Activated CD8-positive, alpha-beta memory T cell treated with anti-CD3 and anti-CD28 coated beads for 48 hours (primary cell): ENCODE measurements at places on chromosomes 16 and 17.

DNA sequence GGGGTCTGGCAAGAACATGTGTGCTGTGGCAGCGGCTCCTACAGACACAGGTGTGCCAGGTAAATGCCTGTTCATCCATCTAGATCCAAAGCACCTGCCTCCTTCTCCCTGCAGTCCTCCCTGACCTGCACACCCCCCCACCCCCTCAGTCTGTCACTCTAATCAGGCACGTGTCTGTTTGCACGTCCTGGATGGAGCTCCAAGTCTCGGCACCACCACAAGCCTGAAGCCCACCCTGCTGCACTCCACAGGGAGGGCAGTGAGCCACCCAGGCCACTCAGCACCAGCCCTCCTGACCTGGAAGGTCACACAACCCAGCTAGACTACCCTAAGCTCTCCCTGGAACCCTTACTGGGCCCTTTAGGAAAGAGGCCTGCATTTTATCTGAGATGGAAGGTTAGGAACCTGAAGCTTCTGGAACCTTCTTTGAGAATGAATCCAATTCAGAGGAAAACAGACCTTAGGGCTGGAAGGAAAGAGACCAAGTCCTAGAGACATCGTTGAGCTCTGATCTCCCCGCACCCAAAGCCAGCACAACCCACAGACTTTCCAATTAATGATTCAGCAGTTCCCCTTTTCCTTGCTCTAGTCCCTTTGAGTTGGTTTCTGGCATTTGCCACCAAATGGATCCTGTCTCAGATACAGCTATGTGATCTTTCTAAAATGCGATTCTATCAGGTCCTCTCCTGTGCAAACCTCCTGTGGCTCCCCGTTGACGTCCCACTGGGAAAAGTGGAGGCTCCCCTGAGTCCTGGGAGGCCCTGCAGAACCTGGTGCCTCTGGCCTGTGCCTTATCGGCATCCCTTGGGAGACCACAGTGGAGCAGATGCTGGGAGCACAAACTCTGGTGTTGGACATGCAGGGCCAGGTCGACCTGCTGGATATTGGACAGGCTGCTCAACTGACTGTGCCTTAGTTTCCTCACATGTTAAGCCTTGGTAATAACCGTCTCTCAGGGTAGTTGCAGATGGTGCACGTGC is 67.9 kb downstream of the PRMT7 start:
- DNase-seq: no peak

DNA sequence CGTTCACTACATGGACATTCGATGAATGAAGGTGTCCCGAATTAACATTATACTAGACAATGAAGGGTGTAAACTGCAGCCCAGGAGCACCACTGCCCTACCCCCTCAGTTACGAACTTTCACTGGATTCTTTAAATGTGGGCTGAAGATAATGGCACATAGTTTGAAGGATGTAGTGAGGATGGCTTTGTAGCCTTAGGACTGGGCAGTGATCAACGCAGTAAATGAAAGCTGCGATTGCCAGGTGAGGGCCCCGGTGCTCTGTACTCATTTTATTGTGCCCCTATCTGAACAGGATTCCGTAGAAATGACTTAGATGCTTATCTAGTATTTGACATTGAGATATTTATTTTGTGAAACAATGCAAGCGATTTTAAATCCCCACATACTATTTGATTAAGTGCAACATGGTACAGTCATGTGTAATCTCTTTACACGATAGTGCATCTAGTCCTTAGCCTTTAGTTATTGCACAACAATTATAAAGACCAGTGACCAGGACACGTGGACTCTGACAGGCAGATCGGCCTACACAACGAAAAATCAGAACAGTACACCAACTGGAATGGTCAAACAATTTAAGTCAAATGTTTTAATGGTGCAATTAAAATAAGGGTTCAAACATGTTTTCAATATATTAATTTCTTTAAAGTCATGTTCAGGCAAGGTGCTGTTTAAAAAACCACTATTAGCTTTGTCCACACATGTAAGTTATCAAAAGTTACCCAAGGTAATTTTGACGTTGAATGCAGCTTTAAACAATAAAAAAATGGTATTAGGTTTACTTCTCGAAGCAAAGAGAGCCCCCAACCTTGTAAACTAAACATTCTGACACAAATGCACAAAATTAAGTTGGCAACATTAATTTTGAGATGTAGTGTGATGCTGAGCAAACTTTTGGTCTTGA is 17.4 kb upstream of the ERN1 start:
- DNase-seq: no peak

DNA sequence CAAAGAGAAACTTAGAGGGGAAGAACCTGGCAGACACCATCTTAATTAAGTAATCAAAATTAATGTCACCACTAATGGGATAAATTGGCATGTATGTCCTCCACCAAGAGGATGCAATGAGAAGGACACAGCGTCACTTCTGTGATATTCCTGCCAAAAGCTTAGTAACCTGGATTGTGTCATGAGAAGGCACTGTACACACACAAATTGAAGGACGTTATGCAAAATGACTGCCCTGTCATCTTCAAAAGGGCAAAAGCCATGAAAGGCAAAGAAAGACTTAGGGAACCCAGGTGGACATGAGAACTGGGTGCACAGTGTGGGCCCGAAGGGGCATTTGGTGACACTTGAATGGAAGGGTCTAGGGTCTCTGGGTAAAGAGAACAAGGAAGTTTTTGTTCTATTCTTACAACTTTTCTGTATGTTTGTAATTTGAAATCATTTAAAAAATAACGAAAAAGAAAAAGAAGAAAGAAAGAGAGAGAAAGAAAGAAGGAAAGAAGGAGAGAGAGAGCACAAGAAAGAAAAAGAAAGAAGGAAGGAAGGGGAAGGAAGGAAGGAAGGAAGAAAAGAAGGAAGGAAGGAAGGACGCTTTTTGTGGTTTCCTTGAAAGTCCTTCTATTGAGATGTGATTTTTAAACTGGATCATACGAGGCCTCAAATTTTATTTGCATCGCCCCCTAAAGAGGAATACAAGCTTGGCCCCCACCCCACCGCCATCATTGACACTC is 4.0 kb upstream of the APOH start:
- no peak for DNase-seq

DNA sequence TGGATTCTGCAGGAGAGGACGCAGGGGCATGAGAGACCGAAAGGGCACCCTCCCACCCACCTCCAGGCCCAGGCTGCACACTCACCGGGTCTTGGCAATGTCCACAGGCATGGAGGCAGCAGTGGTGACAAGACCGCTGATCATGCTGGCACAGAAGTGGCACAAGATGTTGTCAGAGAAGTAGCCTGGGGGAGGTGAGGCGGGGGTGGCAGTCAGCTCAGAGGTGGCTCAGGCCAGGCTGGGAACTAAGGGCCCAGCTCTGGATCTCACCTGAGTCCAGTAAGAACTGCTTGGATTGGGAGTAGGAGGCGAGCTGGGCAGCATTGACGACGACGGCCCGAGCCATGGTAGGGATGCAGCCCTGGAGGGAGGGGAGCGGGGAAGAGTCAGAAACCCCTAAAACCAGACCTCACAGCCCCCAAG is 1.8 kb downstream of the SLC25A11 start:
- no peak for DNase-seq

DNA sequence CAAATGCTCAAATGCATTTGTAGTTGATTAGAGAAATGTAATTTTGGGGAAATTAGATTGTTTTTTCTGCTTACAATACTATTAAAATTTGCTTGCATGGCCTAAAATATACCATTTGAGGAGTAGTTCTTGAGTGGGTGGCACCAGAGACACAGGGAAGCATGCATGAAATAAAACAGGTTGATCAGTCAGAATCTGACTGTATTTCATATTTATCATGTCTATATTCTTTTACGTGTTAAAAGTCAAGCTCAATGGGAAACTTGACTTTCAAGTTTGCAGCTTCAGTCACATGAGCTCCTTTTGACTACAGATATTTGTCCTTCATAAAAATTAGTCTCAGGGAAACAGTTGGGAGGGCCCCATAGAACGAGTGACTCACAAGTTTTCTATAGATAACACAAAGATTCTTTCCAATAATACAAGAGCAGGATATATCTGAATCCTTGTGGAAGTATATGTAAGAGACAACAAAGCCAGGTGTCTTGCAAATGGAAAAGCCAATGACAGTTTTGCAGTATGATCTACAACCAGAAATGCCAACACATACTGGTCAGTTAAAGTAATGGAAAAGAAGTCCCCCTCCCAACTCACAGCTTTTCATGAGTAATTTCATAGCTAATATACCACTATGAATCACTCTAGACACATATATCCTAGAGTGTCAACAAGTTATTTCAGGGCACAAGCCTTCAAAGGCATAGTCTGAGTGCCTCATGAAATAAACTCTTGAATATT is 42.2 kb upstream of the CORO6 start:
- DNase-seq: no peak

- no peak for DNase-seq
These were observed 2.0 kb downstream of the TUBD1 start for GRCh38 chr17:59890720-59891119.

DNA sequence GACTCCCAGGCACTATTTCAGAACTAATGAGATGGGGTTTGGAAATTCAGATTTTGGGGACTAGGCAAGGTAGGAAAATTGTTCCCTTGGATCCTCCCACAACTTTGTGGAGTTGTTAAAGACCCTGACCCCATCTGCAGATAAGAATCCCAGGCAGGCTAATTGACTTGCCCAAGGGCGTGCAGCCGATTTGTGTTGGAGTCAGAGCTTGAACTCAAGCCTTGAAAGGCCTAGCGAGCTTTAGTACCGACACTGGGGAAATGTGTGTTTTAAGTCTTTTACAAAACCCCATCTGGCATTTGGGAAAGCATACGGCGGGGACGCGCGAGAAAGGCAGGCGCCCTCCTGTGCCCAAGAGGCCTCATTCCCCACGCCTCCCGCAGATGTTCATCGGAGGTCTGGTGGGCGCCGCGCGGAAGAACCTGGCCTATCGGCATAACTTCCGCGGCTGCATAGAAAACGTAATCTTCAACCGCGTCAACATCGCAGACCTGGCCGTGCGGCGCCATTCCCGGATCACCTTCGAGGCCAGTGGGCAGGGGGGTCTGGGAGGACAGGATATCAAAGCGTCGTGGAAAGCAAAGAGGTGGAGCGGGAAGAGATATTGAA is 4.3 kb downstream of the CNTNAP1 start:
- DNase-seq: no peak

- peak; percentile 44 for DNase-seq
These were observed 707 bp downstream of the NUFIP2 start for GRCh38 chr17:29292992-29293889.

- no peak for DNase-seq
These were observed 8.8 kb upstream of the ZNF263 start for GRCh38 chr16:3274490-3274889.

DNA sequence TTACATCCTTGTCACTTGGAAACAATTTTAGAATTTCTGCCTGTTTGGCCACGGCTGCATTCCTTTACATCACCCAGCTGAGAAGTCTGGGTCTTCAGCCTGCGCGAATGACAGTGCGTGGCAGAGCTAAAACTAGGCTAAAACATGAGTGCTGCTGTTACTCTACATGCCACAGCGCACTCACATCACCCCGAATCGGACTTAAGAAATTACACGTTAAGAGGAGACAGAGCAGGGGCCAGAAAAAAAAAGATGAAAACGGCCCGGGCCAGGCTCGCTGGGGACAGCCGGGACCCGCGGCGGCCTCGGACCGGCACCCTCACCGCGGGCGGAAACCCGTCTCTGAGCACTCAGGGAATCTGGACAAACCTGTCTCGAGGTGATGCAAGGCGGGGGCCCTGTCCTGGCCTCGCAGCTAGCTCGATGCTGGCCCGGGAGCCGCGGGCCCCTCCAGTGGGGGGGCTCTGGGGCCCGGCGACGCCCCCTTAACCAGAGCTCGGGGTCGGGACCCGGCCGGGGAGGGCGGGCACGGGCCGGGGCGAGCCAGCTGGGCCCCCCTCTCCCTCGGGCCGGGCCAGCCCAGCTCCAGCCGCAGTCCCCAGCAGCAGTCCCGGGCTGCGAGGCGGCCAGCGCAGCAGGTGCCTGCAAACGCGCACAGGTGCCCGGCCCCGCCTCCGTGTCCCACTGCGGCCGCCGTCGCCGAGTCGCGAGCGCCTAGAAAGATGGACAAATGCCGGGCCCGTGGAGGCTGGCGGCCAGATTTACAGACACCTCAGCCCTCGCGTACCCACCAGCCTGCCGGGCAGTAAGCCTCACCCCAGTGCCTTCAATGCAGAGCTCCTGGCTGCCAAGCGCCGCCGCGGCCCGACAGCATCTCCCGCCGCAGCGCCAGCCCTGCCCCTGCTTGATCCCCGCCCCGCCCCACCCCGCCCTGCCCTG is at the start of gene AKTIP:
Gene AKTIP (minus strand): TSS at position 879 of the 939 bp plus-strand sequence. CDS start 2,950 bp downstream, outside the sequence.
- peak; percentile 39 for DNase-seq

- no peak for DNase-seq
These were observed 120.6 kb downstream of the XYLT1 start for GRCh38 chr16:17350207-17350606.

DNA sequence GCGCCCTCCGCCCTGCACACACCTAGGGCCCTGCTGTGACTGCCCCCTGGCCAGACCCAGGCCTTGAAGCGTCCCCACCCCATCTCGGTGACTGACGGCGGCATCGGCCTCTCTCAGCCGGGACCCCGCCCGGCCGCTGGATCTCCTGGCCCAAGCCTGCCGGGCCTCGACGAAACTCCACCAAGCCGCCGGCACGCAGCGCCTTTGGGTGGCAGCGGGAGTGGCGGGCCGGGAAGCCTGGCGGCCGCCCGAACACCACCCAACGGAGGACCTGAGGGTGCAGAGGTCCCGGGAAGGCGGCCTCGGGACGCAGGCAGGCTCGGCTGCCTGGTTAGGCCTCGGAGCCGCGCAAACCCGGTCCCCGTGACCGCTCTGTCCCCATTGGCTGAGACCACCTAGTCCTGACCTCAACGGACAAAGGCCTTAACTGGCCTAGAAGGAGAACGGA is 12.0 kb upstream of the TMEM97 start:
- DNase-seq: no peak

- DNase-seq: no peak
These were observed 60.7 kb downstream of the OR1D5 start for GRCh38 chr17:3002538-3003295.

GRCh38 chr17:64306850-64307463 is 43.9 kb upstream of the TEX2 start:
- DNase-seq: peak; percentile 52

DNA sequence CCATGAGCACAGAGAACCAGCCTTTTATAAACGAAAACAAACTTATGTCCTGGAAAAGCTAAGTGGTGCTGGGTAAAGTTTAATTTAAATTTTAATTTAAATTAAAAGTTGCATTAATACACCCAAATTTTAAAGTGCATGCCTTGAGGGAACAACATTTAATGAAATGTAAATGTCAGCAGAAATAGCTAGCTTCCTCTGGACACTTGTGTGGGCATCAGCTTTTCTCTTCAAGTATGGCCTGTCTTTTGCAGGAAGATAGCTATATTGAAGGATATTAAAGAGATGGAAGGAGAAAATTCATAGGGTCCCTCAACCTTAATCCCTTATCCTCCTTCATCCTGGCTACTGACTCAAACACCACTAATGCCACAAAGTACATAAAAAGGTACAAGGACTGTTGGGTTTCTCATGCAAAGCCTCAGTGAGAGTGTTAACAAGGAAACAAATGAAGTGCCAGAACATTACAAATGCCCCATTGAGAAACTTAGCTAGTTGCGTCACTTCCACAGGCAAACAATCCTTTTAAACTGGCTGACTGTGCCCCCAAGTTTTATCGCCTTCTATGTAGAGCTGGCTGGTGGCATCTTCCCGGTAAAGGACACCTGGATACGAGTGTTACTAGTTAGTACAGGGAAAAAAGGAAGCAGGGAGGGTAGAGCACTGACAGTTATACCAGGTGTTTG is 14.1 kb downstream of the PHF12 start:
- no peak for DNase-seq
